Hematopoietic multipotent progenitor cell treated with erythropoietin and hydrocortisone succinate and interleukin-3 and kit ligand, for 15 days (in vitro differentiated cells): ENCODE measurements at places on chromosomes 13 and 19.

DNA sequence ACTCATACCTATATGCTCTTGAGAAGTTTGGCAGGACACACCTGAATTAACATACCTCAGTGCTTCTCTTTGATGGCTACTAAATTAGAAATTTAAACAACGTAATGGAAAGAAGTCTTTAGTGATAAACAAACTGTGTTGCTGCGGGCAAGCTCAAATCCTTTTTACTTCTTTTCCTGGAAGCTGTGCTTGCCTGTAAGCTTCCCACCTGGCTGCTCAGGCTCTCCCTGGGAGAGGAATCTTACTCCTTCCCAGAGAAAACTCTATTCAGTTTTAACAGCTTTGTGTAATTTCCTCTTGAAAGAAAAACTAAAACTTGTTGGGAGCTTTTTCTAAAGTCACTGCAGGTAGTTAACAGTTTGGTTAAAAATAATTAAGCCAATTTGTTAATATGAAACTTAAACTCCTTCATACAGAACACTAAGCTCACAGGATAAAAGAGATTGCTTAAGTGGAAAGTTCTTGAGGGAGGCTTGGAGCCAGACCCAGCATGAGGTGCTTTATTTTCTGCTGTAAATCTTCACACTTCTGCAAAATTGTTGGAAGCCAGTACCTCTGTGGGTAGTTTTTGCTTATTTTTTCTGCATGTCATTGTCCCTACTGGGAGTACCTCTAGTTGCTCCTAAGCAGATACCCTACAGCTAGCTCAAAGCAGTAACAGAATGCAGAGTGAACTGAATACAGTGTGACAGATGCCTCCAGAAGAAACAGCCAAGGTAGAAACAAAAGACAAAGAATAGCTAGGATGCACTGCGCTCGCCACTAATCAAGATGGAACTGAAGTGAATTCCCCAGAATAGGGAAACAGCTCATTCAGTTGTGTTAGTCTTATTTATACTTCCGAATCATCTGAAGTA, 1253.0 kb downstream of the PCDH17 start:
- no peak for DNase-seq

DNA sequence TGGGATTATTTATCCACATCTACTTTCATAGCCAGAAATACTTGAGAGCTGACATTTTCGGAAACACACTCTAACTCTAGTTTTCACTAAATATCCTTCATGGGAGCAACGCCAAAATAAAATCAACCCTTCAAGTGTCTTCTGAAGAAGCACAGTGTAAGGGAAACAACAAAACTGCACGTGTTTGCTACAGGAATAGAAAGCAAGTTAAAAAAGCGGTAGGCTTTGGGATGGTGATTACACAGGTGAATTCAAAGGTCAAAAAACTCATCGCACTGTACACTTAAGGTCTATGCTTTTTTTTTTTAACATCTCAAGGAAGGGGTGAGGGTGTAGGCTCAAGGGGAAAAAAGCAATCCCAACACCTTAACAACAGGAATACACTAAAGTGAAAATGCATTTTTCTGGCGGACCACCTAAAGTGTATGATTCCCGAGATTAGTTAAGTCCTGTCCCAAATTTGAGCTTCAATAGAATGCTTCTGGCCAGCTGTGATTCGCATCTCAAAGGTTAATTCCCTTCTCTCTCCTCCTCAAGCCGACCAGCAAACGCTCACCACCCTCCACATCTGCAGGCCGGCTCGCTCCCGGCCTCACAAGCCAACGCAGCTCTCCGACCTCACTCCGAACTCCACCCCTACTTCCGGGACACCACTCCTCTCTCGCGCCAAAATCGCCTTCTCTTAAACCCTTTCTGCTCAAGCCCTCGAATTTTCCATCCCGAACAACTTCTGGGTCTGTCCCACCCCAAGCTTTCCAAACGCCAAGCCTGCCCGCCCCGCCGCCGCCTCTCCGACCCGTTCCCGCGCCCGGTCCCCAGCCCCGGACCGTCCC, 1.1 kb downstream of the ARGLU1 start:
- DNase-seq, result peak; percentile 53

- DNase-seq, result no peak
These were observed 11.1 kb downstream of the DOCK6 start for GRCh38 chr19:11251217-11251616.

GRCh38 chr19:17404015-17404414, 1.4 kb downstream of the BST2 start:
- DNase-seq, result no peak
